ENCODE measurements at places on chromosomes 3 and 15.

- DNase-seq: peak; percentile 62
These were observed 12.3 kb upstream of the PDZRN3 start for GRCh38 chr3:73637042-73637441.

- no peak for DNase-seq
These were observed 76.4 kb downstream of the DAPK2 start for GRCh38 chr15:63969652-63970421.

GRCh38 chr3:48232232-48232631 lies 8.7 kb upstream of the ZNF589 start:
- DNase-seq: no peak

- DNase-seq: no peak
These were observed 34.9 kb upstream of the LIMD1 start for GRCh38 chr3:45559560-45560118.

- peak; percentile 90 for DNase-seq
These were observed 26.2 kb downstream of the MAP4 start for GRCh38 chr3:47989981-47990440.

DNA sequence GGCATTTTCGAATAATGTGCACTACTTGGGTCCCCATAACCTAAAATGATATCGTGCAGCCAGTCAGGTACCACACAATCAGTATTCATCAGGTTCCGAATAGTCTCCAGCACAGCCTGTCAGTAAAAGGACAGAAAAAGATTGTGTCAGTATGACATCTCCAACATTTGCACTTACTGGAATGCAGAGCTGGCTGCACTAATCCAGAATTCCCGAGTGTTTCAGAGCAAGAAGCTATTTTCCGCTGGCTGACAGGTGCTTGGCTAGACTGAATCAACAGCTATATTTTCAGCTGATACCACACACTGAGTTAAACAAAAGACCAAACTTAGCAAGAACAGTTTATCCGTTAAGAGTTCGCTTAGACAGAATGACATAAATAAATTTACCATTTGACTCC lies 68.8 kb downstream of the AQR start:
- DNase-seq: no peak

GRCh38 chr3:60935709-60936108 lies 315.5 kb downstream of the FHIT start:
- peak; percentile 87 for DNase-seq

DNA sequence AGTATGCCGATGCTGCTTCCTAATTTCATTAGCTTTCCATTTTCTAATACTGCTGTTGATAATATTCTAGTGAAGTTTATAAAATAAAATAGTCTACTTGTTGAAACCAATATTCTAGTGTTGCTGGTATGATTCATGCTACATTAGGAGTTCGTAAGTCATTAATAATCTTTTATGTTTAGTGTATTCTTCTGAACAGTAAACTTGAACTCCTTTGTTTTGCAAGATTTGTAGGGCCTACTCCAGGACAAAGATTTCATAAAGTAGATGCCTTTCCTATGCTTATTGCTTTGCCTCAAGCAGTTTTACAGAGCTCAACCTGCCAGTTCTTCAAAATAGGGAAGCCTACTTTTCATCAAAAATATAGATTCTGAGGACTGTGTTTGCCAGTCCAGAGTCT lies 111.5 kb downstream of the RSRC1 start:
- no peak for DNase-seq

GRCh38 chr15:79779746-79780145 lies 117.1 kb downstream of the MTHFS start:
- DNase-seq: no peak

- DNase-seq: peak; percentile 97
These were observed 45.2 kb upstream of the NR2F2 start for GRCh38 chr15:96285305-96285704.

DNA sequence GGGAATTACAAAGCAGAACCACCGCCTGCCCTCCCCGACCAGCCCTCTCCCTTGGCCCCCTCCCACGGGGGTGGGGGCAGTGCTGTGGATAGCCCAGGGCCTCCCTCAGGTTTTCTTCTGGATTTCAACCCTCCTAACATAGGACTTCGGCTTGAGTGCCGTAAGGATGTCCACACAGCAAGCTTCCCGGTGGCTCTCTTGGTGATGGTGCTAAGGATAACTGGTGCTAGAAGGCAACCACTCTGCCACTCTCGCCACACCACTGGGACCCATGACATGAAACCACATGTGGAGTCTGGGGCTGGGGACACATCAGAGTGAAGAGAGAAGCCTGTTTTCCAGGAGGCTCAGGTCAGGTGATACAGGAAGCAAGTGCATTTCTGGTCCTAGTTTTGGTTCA lies 35.4 kb downstream of the SCN5A start:
- no peak for DNase-seq

GRCh38 chr3:2653706-2654105 lies 456.5 kb downstream of the IL5RA start:
- DNase-seq: peak; percentile 6

DNA sequence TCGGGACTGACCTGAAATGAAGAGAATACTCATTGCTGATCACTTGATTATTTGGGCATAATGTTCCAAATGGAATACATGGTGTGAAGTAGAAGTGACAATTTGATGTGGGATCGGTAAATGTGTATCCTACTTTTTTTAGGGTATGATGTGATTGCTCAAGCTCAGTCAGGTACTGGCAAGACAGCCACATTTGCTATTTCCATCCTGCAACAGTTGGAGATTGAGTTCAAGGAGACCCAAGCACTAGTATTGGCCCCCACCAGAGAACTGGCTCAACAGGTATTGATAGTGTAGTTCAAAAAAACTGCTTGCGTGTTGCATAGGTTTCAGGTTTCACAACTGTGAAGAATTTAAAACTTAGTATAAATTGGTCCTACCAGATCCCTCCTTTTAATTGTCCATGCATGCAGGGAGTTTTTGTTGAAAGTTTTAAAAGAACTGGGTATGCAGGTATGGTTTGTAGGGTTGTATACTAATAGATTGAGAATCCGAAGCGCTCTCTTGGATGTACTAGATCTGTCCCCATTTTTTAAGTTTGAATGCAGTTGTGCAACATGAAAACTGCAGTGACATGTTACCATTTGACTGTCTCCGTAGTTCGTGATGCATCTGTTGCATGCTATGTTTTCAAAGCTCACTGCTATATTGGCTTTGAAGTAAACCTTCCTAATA lies 1.6 kb downstream of the EIF4A2 start:
- DNase-seq: no peak

DNA sequence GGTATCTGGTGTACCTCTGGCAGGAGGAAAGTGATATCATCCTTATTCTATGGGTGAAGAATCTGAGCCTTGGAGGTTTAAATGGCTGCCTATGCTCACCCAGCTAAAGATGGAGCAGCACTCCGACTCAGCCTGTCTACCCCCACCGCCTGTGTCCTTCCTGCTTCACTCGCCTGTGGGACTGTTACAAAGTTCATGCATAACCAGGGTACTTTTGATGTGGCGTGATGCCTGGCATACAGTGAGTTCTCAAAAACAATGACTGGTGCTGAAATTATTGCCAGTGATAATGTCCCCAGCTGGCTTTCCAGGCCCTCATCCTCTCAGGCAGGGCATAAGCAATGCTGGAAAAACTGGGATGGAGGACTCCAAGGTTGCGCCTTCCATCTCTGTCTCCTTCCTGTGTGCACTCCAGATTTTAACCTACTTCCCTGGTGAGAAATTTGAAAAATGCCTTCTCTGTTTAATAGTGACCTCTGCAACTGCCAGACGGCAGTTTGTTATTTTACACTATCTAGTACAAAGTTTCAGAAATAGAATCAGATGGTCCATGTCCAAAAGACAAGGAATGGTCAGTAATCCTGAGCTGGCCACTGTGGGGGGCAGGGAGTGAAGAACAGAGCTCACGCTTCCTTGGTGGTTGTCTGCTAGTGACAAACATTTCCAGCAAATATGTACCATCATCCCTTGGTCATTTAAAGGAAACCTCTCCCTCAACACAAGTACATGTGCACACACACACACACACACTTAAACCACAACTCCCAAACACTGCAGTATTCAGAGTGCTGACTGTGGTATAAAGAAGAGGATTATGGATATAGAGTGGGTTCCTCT lies 86.5 kb upstream of the NMNAT3 start:
- DNase-seq: peak; percentile 4

Measured in fibroblast of skin of right biceps (primary cell).